Activated CD4-positive, alpha-beta T cell treated with anti-CD3 and anti-CD28 coated beads, Interleukin-2, amount 50 U/mL, for 1 hour (primary cell): ENCODE measurements at places on chromosomes 16 and 17.
A peak's percentile ranks its signal among the peaks of the same experiment; 100 is the strongest.

DNA sequence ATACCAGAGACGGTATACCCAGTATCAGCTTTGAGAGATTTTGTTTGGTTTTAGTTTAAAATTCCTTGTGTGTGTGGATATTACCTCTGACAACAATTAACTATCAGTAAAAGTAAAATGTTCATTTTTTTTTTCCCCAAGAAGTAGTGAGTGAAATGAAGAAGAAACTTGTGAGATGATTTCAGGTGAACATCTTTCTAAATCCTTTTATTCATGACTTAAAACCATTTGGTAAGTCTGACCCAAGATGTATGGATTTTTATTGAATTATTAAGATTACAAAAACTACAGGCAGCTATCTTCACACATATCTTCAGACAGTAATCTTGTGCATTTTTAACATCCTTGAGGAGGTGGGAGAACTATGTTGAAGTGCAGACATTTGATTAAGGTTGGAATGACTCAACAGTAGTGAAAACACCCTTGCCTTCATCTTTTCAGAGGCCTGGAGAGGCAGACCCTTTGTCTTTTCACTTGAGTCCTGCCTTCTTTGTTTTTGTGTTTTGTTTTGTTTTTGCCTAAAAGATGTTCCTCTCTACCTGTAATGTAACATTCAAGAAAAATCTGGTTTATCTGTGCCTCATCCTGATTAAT lies 240.3 kb upstream of the TBX2 start:
- DNase-seq = no peak

GRCh38 chr17:62080647-62081046 lies 15.6 kb upstream of the MED13 start:
- no peak for DNase-seq

- no peak for DNase-seq
These were observed 43.5 kb upstream of the MNT start for GRCh38 chr17:2444382-2444781.

GRCh38 chr16:82612263-82612662 lies 14.5 kb upstream of the CDH13 start:
- DNase-seq = no peak

- DNase-seq = no peak
These were observed 3.1 kb upstream of the LHX1 start for GRCh38 chr17:36934144-36934691.

DNA sequence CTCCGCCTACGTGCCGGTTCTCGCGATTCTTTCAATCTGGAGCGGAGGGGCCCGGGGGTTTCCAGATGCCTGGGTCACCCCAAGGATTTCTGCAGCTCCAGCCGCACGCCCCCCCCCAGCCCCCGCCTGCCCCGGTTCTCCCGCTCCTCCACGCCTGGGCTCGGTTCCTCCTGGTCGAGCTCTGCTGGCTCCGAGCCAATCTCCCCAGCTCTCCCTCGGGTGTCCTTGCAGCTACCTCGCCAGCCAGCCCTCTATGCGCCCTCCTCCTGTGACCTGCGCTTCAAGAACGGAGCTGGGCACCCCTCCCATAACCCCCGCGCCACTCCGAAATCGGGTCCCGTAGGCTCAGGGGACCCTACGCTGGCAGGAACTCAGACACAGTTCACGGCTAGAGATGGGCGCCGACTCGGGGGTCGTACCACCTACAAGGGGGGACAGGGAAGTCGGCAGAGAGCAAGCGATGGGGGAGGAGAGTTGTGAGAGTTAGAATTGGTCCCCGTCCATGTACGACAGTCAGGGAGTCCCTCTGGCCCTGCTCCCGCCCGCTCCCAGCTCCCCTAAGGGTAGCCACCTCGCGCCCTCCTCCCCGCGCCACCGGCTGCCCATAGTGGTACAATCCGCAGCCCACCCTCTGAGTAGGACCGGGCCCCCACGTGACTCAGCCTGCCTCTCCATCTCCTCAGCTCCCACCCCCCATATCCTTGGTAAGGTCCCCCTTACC lies 961 bp downstream of the FGF11 start:
- DNase-seq = peak; percentile 12

DNA sequence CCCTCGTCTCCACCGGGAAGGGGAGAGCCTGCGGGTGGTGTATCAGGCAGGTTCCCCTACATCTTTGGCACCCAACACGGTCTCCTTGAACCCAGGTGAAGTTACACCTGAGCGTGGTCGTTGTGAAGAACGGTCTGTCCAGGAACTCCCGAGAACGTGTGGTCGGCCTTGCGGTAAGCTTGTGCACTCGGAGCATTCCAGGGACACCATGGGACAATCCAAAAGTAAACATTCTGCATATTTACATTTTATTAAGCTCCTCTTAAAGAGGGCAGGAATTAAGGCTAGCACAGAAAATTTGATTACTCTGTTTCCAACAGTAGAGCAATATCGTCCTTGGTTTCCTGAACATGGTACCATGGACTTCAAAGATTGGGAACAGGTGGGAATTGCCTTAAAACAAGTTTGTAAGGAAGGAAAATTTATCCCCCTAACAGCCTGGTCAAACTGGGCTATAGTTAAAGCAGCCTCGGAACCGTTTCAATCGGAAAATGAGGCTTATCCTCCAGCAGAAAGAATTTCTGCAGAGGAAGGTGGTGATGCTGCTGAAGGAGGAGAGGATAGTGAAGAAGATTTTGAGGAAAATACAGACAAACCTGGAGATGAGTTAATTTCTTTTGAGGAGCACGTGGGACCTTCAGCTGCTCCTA lies 18.2 kb downstream of the ALOX15B start:
- no peak for DNase-seq

- DNase-seq = no peak
These were observed 60.7 kb downstream of the PCTP start for GRCh38 chr17:55811536-55811935.

- DNase-seq = no peak
These were observed 3.6 kb downstream of the STAC2 start for GRCh38 chr17:39222151-39222550.

DNA sequence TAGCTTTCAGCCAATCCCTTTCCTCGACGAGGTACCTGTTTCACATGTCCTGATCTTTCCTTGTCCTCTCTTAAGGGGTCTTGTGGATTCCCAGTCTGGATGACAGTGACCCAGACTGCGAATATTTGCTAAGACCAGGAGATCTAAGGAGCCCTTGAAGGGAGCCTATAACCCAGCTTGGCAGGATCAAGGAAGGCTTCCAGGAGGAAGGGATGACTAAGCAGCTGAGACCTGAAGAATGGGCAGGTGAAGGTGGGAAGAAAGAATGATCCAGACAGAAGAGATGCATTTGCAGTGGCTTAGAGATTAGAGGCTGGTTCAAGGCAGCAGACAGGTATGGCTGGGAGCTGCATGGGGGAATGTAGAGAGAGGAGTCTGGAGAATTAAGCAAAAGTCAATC lies 1.9 kb upstream of the PDK2 start:
- no peak for DNase-seq

DNA sequence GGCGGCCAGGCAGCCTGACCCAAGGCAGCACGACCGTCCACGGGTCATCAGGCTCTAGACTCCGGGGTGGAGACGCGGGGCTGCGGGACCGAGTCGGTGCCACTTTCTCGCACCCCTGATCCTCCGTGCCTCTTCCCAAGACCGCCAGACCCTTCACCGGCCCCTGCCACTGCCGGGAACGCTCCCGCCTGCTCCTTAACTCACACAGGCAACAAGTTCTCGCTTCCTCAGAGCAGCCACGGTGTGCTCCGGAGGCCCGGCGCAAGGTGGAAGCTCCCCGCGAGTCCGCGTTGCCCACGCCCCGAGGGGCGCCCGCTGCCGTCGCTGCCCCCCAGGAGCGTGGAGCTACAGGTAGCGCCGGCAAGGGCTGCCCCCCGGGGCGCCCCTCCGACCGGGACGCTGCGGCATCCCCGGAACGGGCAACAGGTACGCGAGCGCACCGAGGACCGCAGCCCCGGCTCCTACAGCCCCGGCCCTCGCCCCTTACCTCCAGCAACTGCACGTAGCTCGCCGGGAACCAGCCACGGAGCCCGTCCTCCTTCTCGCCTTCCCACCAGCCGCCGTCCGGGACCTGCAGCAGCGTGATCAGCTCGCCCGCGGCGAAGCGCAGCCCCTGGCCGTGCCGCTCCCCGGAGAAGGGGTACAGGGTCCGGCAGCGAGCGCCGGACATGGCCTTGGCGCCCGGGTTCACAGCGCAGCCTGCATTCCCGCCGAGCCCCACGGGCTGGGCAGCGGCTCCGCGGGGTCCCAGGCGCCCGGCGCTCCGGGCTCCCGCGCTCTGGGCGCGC lies 491 bp downstream of the GAS7 start:
- DNase-seq = no peak

DNA sequence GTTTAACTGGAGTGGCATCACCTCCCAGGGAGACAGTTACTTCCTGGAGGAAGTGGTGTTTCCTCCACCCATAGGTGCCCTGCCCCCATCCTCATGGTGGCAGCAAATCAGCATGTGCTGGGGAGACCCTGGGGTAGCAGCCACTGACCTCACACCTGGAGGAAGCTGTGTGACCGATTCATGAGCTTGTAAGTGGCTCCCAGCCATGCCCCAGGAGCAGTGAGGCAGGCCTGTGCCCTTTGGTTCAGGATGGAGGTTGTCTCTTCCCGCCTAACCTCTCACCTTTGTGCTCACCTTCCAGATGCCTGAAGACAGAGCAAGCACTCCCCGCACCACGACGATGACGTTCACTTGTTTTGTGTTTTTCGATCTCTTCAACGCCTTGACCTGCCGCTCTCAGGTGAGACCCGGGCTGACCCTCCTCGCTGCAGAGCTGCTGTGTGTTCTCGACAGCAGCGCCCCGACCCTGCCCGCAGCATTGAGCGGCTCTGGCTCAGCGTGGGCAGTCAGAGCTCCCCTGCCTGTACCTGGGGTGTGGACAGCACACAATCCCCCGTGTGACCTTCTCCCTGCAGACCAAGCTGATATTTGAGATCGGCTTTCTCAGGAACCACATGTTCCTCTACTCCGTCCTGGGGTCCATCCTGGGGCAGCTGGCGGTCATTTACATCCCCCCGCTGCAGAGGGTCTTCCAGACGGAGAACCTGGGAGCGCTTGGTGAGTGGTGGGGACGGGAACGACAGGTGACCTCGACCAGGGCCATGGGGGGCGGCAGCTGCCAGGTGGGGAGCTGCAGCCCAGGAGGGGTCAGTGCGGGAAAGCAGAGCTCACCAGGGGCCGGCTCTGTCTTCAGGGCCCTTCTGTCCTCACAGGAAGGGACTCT lies 42.8 kb downstream of the MEAK7 start:
- no peak for DNase-seq
